Foreskin keratinocyte (primary cell): ENCODE measurements at places on chromosomes 16 and 17. TPM values are rescaled to one million over a fixed set of nuclear protein-coding genes. Genes with fewer than 3 reads are reported as not detected.

DNA sequence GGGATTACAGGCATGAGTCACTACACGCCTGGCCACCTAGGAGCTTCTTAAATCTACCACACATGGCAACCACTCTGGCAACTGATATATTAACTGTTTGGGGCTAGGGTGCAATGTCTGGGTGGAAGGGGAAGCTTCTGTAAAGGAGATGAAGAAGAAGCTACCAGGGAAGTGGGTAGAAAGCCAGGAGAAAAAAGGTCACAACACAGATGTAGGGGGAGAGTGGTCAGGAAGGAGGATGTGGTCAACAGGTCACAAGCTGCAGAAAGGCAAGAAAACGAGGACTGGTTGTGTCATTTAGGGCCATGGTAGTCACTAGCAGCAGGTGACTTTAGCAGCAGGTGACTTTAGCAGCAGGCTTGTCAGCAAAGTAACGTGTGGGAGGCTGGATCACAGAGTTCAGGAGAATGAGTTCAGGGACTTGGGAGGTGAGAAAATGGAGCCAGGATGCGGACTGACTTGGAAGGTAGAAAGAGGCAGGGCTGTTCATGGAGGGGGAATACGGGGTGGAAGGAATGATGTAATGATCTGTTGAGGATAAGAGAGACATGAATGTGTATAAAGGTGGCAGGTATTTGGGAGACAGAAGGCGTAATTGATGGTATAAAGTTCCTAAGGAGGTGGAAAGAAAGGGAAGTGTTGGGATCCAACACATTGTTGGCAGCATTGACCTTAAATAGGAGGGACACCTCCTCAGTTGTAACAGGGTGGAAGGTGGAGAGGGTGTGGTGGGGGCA lies 16.3 kb upstream of the WFIKKN2 start:
- no peak for DNase-seq

DNA sequence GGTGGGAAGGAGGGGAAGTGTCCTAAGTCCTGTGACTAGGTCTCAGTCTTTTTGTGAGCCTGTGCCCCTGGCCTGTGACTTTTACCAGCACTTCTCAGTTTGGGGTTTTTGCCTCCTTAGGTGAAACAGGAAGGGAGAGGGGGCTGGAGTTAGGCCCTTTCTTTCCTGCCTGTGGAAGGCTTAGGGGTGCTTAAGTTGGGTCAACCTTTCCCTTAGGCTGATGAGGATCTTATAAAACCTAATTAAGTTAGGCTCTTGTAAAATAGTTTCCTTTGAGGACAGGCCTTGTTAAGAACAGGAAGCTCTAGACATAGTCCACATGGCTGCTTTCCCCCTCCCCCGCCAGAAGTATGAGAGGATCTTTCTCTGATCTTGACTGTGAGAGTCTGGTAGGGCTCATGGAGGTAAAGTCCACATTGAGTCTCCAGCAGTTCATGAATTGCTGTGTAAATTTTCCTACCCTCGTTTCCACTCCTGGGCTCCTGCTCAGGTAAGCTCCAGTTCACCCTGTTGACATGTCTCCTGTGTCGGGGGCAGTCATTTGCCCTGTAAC lies 17.0 kb upstream of the DNASE1 start:
- DNase-seq: no peak

- no peak for DNase-seq
Measured at GRCh38 chr16:84782846-84783245, 36.9 kb upstream of the CRISPLD2 start.

GRCh38 chr17:21679256-21680146 lies 12.8 kb upstream of the KCNJ18 start:
- DNase-seq: no peak

The FOXN1 gene
- 0.07 and 0.28 TPM in 2 replicates for total RNA-seq

The ARL5C gene
- not detected in 2 replicates for total RNA-seq

The KRT31 gene
- total RNA-seq: 5.3 and 27.0 TPM in 2 replicates
